ENCODE measurements at places on chromosomes 16 and 17.

- no peak for DNase-seq
These were observed 59.8 kb downstream of the GAN start for GRCh38 chr16:81374550-81374949.

- no peak for DNase-seq
These were observed 62.1 kb downstream of the MYO1D start for GRCh38 chr17:32814836-32815235.

DNA sequence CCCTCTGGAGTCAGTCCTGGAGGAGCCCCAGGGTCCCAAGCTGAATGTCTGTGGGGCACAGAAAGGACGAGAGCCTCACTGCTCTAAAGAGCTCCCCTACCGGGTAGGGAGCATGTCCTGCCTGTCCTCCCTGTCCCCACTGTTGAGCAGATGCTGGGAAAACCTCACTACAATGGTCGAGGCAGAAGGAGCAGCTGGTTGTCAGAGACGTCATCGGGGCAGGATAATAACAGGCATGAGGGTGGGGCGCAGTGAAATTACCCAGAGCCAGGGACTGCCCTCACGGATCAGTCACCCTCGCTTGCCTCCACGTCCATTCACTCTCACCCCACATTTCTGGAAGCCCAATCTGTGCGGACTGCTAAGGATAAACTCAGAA is 538 bp downstream of the TM4SF5 start:
- DNase-seq = no peak

DNA sequence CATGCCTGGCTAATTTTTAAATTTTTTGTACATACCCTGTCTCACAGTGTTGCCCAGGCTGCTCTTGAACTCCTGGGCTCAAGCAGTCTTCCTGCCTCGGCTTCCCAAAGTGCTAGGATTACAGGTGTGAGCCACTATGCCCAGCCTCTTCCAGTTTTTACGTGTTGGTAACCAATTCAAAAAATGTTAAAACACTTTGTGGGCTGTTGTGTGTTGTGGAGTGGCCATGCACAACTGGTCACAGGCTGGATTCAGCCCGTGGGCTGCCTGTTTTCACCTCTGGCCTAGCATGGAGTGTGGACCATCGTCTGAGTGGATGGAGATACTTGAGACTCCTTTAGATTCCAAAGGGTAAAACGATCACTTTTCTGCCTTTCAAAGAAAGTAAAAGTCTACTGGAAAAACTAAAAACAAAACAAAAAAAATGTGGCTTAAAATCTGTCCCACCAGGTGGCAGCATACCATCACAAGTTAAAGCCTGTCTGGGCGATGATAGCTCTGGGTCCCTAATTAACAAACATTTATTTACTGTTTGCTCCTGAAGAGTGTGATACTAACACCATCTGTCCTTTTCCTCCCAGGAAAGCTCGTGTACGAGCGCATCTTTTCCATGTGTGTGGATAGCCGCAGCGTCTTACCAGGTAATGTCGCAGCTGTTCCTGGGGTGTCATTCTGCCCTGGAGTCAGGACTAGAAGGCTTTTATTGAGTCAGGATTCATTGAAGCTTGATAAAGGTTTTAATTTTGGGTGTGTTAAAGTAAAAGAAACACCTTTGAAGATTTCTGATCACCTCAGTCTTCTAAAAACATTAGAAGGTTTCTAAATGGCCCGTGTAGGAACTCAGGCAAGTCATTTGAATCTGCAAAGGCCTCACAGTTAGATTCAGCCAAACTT is 45.8 kb downstream of the VPS35L start:
- peak; percentile 24 for DNase-seq

- DNase-seq = no peak
These were observed 296.6 kb downstream of the NPIPA8 start for GRCh38 chr16:18039931-18040330.

GRCh38 chr17:46982577-46982976 is 3.5 kb upstream of the RPRML start:
- DNase-seq = no peak

- no peak for DNase-seq
These were observed 510.9 kb downstream of the KCNJ18 start for GRCh38 chr17:22203208-22203715.

DNA sequence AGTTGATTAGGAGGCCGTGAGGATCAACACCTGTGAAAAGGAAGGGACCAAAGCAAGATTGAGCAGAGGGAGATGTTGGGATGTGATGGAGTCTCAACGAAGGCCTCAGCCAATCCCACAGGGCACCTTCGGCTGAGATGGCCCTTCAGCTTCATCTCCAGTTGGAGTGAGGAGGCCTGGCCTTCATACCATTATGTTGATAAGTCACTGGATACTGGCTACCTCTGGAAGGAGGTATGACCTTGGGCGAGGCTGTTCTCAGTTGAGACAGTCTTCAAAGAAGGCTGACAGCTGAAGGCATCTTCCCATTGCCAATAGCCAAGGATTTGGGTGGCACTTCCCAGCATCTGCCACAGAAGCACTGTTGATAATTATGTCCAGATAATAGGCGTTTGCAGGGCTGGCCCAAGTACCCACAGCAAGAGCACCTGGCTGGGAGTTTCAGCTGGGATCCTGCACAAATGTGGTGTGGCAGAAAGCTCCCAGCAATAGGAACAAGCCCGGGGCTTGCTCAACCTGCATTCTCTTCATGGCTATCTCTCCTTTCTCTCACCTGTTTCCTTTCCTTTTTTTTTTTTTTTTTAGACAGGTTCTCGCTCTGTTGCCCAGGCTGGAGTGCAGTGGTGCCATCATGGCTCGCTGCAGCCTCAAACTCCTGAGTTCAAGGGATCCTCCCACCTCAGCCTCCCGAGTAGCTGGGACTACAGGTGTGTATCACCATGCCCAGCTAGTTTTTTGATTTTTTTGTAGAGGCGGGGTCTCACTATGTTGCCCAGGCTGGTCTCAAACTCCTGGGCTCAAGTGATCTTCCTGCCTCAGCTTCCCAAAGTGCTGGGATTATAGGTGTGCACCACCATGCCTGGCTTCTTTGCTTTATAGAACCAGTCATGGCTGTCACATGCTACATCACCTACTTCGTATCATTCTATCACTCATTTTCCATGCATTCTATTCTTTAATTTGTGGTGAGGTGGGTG is 18.2 kb upstream of the MAP3K14 start:
- no peak for DNase-seq

DNA sequence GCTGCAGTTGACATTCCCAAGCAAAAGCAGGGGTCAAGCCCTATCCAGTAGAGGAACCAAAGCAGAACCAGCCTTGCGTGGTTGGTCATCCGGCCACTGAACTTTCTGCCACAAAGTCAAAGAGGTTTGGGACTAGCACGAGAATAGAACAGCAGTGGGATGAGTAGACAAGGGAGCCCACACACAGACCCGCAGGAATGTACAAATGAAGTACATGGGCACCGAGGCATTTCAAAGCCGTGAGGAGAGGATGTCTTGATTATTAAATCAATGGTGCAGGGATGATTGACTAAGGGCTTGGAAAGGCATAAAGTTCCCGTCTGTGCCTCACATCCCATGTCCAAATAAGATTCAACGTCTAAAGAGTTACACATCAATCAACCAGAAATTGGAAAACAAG is 81.8 kb upstream of the TBC1D3K start:
- no peak for DNase-seq

DNA sequence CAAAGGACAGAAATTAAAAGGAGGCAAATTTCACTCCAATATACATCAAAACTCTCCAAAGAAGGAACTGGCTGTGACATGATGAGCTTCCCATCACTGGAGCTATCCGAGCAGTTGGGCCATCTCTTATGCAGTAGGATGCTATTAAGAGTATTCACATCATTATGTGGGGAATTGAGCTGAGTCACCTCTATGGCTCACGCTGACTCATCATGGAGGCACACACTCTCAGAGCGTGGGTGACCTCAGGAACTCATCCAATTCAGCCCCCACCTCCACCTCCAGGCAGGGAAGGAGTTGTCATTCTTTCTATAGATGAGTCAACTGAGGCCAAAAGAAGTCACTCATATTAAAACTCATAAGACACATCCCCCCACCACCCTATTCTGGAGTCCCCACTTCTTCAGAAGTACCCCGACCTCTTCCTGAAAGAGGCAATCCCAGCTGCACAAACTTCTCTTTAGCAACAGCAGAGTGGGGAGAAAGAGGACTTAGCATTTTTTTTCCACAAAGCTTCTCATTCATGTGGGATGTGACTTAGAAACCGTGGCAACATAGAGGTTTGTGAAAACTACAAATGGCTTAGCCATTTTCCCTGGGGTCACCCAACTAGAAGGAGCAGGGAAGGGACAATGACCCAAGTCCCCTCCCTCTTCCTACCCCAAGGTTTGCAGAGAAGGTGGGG is 32.5 kb downstream of the ABCC12 start:
- DNase-seq = no peak

DNA sequence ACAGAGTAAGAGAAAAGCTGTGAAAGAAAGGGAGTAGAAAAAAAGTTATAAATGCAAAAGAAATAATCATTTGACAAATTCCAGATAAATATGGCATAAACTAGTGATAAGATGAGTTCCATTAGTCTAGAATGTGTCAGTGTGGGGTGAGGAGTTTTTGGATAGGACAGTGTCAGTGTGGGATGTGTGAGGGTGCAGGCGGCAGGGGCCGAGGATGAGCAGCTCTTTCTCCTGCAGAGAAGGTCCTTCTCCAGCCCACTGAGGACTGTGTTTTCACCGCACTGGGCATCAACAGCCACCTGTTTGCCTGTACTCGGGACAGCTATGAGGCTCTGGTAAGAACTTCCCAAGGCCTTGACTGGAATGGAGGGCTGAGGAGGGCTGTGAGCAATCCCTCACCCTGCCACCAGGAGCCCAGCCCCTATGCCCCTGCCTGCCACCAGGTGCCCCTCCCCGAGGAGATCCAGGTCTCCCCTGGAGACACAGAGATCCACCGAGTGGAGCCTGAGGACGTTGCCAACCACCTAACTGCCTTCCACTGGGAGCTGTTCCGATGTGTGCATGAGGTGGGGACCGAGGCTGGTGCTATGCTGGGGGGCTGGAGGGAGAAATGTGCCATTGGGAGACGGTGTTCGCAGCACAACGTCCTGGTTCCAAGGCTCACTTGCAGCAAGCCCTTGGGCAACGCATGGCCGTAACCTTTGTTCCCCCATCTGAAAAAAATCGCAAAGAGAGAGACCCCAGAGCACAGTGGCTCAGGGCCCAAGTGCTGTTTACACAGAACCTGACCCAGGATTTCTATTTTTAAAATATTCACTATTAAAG is 13.1 kb downstream of the RAPGEFL1 start:
- no peak for DNase-seq

DNA sequence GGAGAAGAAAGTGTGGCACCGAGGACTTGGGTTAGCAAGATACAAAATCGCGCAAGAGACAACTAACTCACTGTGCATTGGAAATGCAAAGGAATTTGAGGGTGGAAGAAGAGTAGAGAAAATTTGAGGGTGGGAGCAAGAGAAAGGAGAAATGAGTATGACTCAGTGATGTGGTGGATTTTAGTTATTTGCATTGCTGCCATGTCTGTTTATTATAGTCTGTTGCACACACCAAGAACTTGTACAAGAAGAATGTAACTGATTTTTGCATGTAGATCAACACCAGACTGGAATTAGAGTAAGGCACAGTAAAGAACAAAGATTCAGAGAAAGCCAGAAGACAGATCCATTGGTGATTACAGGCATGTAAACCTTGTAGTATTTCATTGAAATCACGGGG is 71.6 kb upstream of the SMIM36 start:
- no peak for DNase-seq

DNA sequence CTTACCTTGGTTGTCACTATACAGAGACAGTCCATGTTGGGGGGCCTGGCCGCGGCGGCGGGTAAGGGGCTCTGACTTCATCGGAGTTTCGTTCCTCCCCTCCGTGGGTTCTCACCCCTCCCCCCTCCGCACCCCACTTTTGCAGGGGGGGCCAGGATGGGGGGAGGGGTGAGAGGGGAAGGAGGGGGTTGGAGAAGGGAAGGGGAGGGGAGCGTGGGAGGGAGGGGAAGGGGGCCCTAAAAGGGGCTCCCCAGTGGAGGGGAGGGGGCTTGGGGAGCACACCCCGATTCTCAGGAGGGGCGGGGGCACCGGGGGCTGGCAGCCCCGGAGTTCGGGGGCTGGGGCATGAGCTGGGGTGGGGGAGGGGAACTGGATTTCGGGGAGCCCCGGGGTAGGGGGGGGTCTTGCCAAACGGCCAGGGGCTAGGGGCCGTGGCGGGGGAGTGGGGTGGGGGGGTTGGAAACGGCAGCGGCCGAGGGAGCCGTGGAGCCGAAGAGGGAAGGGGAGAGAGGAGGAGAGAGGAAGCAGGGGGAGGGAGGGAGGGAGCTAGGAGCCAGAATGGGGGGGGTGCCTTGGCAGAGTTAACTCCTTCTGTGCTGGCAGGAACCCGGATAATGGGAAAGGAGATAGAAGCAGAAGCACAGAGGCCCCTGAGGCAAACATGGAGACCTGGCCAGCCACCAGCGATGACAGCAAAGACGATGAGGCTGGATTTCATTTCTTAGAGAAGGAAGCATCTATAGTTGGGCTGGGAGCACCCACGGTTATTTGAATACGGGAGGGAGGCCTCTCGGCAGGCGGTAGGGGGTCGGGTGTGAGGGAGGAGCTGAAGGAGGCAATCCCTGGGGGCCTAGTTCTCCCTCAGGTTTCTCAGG is 2.3 kb downstream of the DLG4 start:
- DNase-seq = no peak

DNA sequence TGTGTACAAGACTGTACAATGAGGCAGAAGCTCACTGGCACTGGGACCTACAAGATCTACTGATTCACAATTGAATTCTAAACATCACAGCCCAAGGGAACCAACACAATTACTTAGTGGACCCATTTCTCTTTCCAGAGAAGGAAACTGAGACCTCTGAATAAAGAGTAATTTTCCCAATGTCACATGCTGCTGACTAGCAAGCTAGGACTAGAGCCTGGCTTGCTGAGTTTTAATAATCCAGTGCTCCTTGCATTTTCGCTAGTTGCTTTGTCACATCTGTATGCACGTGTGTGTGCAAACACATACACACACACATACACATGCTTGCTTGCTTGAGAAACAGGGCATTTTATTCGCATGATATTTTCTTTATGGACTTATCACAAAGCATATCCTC is 3.9 kb upstream of the LPO start:
- no peak for DNase-seq

DNA sequence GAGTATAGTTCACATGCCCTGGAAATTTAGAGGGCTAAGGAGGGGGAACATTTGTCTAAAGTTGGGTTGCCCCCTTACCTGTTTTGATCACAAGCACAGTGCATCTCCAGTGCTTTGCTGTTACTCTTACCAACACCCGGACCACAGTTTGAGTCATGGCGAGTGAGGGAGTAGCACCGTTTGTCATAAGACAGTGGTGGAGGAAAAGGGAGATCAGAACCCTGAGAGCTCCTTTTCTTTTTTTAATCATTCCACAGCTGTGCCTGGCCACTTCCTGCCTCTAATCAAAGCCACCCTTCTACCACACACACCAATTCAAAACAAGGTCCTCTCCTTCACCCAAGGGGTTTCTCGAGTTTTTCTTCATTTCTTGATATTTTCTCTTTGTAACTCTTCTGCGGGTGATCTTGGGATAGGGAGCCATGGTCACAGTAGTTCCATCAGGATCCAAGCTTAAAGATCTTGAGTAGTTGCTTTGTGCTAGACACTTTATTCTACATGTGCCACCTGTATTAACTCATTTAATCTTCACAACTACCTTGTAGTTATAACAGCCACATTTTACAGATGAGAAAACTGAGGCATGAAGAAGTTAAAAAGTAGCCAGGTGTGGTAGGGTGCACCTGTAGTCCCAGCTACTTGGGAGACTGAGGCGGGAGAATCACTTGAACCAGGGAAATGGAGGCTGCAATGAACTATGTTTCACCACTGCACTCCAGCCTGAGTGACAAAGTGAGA is 5.0 kb upstream of the MYL4 start:
- DNase-seq = no peak

- no peak for DNase-seq
These were observed 10.9 kb downstream of the RAB40C start for GRCh38 chr16:600781-601180.

GRCh38 chr16:27381974-27382855 is 19.8 kb upstream of the IL21R start:
- DNase-seq = no peak
